NCI-H446 treated with DMSO at 0.1 percent for 48 hours (cell line): ENCODE measurements at places on chromosomes 13 and 19.

GRCh38 chr13:51856998-51857397, 4.8 kb upstream of the CCDC70 start:
- no peak for DNase-seq

DNA sequence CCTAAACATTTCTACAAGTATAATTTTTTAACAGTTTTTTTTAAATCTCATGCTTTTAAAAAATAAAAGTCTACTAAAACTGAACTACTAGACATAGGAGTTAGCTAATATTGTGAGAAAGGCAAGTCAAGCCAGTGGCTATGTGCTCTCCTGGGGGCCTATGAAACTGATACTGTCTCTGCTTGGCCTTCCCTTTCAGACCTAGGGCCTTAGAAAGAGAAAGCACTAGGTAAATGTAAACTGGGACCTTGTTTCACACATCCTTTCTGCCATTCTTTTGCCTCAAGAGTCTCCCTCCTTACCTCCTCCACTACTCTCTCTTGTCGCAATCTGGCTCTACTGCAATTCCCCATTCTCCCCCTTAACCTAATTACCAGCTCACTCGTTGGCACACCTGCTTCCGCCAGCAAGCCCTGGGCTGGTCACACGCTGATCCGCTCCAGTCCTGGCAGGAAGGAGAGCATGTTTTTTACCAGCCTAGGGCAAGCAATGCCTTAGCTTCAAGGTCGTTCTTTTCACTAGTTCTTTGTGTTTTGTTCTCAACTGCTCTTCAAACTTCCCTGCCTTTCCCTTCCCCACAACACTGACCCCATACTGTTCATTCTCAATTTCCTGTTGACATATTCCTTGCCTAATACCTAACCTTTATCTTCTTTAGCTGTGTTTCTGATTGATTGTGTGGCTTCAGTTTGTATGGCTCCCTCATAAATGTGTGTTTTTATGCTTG, 23.1 kb downstream of the TBC1D4 start:
- no peak for DNase-seq

GRCh38 chr13:96273196-96273595, 183.3 kb downstream of the HS6ST3 start:
- no peak for DNase-seq

DNA sequence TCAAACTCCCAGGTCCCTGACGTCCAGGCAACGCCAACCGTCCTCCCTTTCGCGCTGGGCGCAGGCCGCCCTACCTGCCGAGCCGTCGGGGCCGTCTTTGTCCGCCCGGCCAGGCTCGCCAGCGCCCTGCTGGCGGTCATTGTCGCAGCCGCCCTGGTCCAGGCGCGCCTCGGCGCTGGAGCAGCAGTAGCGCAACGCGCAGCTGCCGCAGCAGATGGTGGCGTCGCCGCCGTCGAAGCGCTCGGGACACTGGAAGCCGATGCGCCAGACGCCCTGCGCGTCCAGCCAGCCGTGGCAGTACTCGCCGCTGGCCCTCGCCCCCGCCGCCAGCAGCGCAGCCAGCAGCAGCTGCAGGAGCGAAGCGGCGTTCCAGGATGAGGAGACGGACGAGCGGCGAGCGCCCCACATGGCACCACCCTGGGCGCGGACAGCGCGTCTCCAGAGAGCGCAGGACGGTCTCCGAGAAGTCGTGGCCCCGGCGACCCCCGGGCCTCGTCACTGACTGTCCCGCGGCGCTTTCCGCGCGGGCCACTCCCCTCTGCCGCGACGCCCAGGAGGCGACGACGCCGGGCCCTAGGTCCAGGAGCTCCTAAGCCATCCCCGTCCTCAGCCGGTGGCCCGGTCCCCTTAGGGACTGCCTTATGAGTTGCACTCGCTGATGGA, 1.1 kb downstream of the SHISA2 start:
- no peak for DNase-seq

- DNase-seq: peak; percentile 59
These were observed 10.7 kb downstream of the MARCHF2 start for GRCh38 chr19:8423817-8424223.

- peak; percentile 25 for DNase-seq
These were observed 40.8 kb downstream of the GGACT start for GRCh38 chr13:100547791-100548201.

DNA sequence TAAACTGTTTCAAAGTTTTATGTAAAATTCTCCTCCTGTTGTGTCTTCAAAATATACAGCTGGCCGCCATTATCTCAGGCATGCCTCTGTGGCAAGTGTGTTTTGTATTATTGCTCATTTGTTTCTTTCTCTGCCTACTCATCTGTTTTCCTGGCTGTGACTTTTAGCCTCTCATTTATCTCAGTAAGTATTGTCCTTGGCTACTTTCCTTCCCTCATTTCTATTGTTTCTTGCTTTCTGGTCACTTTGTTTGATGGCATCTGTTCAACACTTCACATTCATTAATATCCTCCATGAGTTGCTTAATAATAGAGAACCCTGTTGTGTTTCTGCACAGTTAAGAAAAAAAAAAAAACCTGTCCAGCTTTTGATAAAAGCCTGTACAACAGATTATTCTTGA, 869.4 kb downstream of the PCDH17 start:
- DNase-seq: no peak

GRCh38 chr19:10695401-10696398, 5.5 kb upstream of the QTRT1 start:
- peak; percentile 91 for DNase-seq

GRCh38 chr13:41916173-41916954, 44.5 kb downstream of the VWA8 start:
- DNase-seq: peak; percentile 60

GRCh38 chr13:59991395-59991794, 172.3 kb downstream of the DIAPH3 start:
- no peak for DNase-seq

- DNase-seq: no peak
These were observed 180.9 kb upstream of the ZNF507 start for GRCh38 chr19:32164384-32164992.

GRCh38 chr13:54305377-54305776, 1276.8 kb downstream of the OLFM4 start:
- DNase-seq: no peak

- no peak for DNase-seq
These were observed 1.4 kb downstream of the SUGP2 start for GRCh38 chr19:19031891-19032290.

DNA sequence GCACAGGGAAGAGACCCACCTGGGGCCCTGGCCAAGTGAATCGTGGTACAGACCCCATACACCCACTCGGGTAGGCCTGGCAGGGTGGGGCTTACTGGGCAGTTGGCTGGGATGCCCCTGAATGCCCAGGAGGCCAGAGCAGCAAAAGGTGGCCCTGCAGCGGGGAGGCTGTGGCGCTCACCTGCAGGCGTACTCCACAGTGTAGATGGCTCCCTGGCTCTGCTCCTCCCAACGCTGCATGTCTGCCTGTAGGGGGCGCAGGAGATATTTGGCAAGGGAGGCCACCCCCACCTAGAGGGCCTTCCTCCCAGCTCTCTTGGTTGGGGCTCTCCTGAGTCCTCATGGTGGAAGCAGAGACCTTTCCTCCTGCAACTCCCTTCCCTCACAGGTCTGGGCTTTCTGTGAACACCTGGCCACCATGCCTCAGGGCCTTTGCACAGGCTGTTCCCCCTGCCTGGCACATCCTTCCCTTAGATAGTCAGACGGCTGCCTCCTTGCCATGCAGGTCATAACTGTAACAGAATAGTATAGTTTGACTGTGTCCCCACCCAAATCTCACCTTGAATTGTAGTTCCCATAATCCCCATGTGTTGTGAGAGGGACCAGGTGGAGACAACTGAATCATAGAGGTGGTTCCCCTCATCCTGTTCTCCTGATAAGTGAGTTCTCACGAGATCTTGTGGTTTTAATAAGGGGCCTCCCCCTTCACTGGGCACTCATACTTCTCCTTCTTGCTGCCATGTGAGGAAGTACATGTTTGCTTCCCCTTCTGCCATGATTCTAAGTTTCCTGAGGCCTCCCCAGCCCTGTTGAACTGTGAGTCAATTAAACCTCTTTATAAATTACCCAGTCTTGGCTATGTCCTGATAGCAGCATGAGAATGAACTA, 5.9 kb downstream of the BORCS8 start:
- DNase-seq: no peak

- DNase-seq: no peak
These were observed 122.3 kb downstream of the URI1 start for GRCh38 chr19:30064348-30064699.

DNA sequence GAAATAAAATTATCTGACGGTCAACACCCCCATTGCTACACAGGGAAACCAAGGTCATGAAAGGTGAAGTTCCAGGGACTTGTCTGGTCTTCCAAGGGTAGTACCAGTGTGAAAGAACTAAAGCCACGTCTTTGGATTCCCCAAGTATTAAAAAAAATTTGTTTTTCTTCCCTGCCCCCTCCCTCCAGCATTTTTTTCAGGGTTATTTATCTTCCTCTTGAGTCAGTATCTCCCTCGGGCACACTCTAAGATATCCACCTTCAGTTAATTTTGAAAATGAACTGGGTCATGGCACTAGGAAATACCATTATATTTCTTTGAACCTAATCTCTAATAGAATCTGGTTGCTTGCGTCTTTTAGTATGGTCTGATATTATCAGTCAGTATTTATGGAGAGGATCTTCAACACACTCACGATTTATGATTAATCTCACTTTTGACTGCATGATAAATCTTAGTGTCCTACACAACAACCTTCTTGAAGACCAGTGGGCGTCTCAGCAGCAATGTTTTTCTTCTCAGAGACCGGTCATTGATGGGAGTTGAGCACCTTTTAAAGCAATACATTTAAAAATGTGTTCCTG, 9.1 kb downstream of the ATP8A2 start:
- DNase-seq: no peak

- DNase-seq: no peak
These were observed 1078.9 kb downstream of the SLITRK1 start for GRCh38 chr13:82803341-82803740.

GRCh38 chr13:26964278-26965250, 204.0 kb upstream of the GPR12 start:
- DNase-seq: peak; percentile 1

GRCh38 chr13:102707467-102707866, 12.6 kb upstream of the METTL21C start:
- no peak for DNase-seq

- DNase-seq: no peak
These were observed 9.3 kb upstream of the NALCN start for GRCh38 chr13:101425623-101426022.

- no peak for DNase-seq
These were observed 653.1 kb downstream of the LIG4 start for GRCh38 chr13:107562203-107562602.

- DNase-seq: no peak
These were observed 11.5 kb downstream of the MYH14 start for GRCh38 chr19:50214699-50215543.

GRCh38 chr19:41709951-41710645, 1.7 kb downstream of the CEACAM5 start:
- DNase-seq: no peak

GRCh38 chr13:112143046-112143752, 76.2 kb downstream of the SOX1 start:
- no peak for DNase-seq

- DNase-seq: no peak
These were observed 571.7 kb downstream of the KCTD12 start for GRCh38 chr13:76314495-76314894.

GRCh38 chr19:40774916-40775631, at the start of gene MIA:
TSS of gene MIA (plus strand) at chr19:40775521. CDS start at chr19:40775543, 22 bp downstream.
- no peak for DNase-seq

- DNase-seq: peak; percentile 14
These were observed at the start of gene IL27RA for GRCh38 chr19:14031719-14032480. TSS of gene IL27RA (plus strand) at chr19:14031762. CDS start at chr19:14031873, 111 bp downstream.

DNA sequence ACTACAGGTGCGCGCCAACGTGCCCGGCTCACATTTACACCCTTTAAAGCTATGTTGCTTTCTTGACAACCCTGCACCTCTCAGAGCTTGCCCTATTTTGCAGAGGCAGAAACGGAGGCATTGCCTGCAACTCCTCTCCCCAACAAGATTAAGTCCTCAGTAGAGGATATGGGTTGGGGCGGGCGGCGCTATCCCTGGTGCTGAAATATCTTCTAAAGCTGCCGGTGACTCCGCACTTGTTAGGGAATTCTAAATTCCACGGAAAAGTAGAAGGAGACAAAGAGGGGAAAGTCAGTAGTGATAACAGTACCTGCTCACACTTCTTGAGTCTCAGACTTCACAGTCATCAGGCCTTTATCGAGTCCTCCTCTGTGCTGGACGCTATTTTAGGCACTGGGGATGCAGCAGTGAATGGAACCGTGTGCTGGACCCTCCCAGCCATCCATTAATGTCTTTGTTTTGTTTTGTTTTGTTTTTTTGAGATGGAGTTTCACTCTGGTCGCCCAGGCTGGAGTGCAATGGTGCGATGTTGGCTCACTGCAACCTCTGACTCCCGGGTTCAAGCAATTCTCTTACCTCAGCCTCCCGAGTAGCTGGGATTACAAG, 18.0 kb downstream of the SLC5A5 start:
- no peak for DNase-seq

DNA sequence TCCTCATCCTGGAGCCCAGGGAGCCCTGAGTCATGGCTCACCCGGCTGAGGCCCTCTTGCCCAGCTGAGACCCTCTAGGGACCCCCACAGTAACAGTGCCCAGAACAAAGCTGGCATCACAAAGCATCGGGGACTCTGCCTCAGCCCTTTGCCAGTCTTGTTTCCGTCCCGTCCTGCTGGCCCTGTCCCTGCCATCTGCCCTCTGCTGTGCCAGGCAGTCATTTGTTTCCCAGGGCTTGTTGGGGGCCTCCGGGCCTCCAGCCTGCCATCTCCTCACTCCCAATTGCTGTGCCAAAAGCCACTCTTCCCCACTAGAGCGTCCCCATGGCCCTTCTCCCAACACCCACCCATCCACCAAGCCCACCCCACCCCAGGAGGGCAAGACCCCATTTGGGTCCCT, 64.2 kb downstream of the SMARCA4 start:
- DNase-seq: no peak

- no peak for DNase-seq
These were observed 116.6 kb downstream of the CYSLTR2 start for GRCh38 chr13:48770372-48770771.

GRCh38 chr19:46451352-46451751, 20.0 kb downstream of the PNMA8A start:
- peak; percentile 62 for DNase-seq

- no peak for DNase-seq
These were observed 27.9 kb downstream of the DGKH start for GRCh38 chr13:42076309-42076713.

- no peak for DNase-seq
These were observed 18.1 kb downstream of the TSKS start for GRCh38 chr19:49744946-49745381.

- DNase-seq: no peak
These were observed 20.4 kb downstream of the MLLT1 start for GRCh38 chr19:6259312-6259861.

- DNase-seq: no peak
These were observed 381.6 kb downstream of the KLF5 start for GRCh38 chr13:73440296-73440895.
